ENCODE measurements at places on chromosomes 2 and 18. TPM values are rescaled to one million over a fixed set of nuclear protein-coding genes. Genes with fewer than 3 reads are reported as not detected.

DNA sequence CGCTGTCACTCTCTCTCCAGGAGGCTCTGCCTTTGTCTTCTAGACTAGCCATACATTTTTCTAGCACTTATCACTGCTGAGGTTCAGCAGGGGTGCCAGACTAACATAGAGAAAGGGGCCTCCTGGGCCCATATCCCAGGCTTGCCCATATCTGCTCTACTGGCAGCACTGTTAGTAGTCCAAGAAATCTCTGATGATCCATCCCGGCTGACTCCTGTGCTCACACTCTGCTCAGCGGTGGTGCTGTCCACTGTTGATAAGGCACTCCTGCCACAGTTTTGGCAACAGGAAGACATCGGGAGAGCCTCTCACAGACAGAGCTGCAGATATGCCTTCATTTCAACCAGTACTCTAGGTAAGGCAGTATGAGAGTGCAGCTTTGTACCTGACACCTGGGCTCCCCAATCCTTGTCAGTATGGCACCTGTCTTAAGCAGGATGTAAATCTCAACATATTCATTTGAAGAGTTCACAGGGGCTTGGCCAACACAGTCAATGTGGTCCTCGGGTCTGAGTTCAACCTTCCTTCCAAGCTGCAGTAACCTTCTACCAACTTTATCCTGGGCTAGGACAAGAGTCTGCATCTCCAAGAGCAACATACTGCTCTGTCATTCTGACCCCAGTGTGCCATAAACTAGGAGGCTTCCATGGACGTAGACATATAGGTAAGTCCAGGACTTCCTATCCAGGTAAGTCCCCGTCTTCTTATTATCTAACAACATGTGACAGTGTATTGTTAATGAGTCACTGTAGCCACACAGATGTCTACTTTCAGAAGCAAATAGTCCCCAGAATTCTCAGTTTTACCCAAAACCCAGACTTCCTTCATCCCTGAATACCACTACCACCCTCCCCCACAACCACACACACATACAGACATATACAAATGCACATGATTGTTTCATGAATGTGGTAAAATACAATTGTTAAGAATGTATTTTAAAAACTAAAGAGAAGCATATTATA is 16.2 kb downstream of the KLF7 start:
- DNase-seq, result no peak

DNA sequence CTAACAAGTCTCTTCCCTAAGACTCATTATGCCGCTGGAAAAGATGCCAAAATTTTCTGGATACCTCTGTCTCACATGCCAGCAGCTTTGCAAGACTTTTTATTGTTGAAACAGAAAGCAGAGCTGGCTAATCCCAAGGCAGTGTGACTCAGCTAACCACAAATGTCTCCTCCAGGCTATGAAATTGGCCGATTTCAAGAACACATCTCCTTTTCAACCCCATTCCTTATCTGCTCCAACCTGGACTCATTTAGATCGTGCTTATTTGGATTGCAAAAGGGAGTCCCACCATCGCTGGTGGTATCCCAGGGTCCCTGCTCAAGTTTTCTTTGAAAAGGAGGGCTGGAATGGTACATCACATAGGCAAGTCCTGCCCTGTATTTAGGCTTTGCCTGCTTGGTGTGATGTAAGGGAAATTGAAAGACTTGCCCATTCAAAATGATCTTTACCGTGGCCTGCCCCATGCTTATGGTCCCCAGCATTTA is 26.3 kb downstream of the DHRS9 start:
- DNase-seq, result peak; percentile 64

GRCh38 chr2:14628901-14629300 is 3.6 kb upstream of the LRATD1 start:
- DNase-seq, result no peak

DNA sequence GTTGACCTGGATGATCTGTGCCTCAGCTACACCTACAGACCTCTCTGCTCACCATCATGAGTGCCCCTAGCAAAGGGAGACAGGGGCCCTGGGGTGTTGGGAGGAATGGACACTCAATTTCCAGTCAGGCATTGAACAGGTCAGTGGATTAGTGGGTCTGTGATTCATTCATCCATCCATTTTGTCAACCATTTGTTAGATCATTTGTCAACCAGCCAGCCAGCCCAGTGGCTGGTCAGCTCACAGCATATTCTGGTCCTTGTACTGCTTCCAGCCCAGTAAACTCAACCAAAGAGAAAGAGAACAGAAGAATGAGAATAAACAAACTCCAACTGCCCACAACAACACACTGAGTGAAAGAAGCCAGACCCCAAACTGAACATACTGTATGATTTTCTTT is 4.6 kb upstream of the KLF11 start:
- DNase-seq, result no peak

DNA sequence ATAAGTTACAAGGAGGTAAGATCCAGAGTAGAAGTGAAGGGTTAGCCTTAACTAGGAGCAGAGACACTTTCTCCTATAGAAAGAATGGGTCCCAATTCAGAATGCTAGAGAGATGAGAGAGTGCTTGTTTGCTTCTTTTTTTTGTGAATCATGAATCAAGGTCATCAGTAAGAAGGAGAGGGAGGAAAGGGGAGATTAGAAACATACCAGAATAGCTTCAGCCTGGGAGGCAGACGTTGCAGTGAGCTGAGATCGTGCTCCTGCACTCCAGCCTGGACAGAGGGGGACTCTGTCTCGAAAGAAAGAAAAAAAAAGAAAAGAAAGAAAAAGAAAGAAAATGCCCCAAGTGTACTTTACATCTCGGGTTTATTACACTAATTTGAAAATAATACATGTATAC is 55.8 kb upstream of the SLC35F5 start:
- DNase-seq, result no peak

GRCh38 chr2:219662566-219662965 is 35.1 kb downstream of the SLC4A3 start:
- DNase-seq, result no peak

- no peak for DNase-seq
Measured at GRCh38 chr18:57466745-57467409, 31.7 kb downstream of the ONECUT2 start.

DNA sequence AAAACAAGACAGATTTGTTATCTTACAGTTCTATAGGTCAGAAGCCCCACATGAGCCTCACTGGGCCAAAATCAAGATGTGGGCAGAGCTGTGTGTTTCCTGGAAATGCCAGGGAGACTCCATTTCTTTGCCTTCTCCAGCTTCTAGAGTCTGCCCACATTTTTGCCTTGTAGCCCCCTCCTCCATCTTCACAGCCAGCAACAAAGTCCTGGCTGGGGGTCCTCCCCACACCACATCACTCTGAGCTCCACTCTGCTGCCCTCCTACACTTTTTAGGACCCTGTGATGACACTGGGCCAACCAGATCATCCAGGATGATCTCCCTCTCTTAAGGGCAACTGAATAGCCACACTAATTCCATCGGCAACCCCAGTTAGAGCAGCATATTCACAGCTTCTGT is 34.3 kb downstream of the ASB1 start:
- no peak for DNase-seq

- DNase-seq, result no peak
Measured at GRCh38 chr2:227849906-227850305, 21.5 kb upstream of the DAW1 start.

- no peak for DNase-seq
Measured at GRCh38 chr18:11665587-11665986, 23.5 kb upstream of the GNAL start.

DNA sequence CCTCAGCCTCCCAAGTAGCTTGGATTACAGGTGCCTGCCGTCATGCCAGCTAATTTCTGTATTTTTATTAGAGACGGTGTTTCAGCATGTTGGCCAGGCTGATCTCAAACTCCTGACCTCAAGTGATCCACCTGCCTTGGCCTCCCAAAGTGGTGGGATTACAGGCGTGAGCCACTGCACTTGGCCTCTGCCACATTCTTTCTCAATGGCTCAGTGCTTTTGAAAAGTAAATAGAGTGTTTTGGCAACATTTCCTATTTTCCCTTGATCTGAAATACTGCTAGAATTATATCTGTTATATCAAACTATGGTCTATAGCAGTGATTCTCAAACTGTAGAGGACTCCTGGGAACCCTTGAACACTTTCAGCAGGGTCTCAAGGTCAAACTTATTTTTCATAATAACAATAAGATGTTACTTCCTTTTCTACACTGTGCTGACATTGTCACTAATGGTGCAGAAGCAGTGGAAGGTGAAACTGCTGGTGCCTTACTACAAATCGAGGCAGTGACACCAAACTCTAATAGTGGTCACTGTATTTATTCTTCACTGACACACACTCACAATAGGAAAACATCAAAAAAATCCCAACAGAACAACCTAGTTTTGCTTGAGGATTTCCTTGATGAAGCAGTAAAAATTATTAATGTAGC is 10.6 kb downstream of the DAW1 start:
- no peak for DNase-seq

GRCh38 chr2:101740555-101740964 is 43.1 kb downstream of the MAP4K4 start:
- DNase-seq, result peak; percentile 42

DNA sequence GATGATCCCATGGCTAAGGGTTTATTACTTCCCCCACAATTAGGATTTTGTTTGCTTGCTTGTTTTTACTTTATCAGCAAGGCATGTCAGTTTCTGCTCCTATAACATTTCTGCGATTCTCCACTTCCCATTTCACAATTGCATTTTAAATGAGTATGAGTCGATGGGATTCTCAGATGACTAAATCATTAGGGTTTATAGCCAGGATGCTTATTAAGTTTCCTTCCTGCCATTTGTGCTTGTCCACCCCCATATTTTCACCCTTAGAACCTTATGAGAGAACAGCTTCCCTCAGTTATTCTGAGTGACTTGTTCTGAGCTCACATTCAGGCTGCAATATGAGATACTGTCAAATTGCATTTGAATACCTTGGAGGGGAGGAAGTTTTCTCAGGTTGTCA is 37.9 kb upstream of the C1GALT1C1L start:
- no peak for DNase-seq

DNA sequence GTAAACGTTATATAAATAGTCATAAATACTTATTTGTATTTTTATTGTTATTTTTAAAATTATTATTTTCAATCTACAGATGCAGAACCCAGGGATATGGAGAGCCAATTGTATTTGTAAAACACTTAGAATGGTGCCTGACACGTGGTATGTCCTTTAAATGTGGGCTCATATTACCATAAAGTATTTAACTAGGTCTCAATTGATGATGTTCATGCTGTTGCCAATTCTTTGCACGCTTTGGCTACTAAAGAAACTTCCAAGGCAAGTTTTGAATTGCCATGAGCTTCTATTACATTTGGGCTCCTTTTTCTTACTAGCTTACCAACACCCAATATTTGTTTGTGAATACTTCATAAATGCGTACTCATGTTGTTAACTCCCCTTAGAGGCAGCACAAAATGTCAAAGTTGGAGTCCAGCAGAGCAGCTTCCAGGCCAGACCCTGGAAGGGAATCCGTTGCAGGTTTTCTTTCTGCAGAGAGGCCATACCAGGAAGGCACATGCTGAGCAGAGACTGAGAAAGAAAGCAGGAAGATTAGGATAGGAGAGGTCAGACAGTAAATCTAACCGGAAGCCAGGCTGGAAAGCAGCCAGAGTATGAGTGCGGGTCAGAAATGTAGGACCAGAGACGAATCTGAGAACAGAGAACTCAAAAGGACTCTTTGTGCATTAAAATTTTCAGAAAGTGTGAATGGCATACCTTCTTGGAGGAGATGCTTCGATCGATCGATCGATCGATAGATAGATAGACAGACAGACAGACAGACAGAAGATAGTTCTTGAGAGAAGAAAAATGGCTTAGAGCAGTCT is 4.2 kb upstream of the NOSTRIN start:
- no peak for DNase-seq

DNA sequence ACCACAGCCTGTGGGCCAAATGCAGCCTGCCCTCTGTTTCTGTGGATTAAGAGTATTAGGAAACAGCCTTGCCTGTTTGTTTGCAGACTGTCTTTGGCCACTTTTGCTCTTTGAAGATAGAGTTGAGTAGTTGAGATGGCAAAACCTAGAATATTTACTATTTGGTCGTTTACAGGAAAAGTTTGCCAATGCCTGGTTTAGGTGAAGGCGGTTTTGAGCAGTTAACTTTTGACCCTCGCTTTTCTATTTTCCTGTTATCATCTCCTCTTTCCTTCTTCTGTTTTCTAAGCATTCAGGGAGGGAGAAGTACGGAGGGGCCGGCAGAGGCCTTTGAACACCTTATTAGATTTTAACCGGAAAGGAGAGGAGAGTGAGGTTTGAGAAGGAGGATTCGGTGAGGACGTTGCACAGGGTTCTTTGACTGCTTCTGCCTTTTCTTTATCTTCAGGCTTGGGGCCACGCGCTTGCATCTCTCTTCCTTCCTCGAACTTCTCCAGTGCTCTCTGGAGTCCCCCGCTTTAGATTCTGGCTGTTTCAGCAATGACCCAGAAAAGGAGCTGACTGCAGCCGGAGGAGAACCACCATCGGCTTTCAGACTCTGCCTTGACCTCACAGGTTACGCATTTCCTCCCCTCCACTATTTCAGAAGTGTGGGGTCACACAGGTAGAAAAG is 39.2 kb downstream of the IL1R2 start:
- DNase-seq, result no peak

DNA sequence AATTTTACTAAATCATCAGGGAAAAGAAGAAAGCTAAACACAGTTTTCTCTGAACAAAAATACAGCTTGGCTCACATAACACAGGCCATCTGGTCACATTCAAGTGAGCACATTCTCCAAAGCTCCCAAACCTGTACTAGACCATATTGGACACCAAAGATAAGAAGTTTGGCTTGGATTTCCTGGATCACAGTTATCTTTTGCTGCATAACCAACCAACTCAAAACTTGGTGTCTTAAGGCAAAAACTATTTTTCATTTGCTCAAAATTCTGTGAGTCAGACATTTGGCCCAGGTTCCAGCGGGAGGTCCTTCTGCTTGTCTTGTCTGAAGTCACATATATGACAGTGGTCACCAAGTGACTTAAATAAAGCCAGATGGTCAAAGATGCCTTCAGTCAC is 83.2 kb downstream of the GYPC start:
- no peak for DNase-seq

DNA sequence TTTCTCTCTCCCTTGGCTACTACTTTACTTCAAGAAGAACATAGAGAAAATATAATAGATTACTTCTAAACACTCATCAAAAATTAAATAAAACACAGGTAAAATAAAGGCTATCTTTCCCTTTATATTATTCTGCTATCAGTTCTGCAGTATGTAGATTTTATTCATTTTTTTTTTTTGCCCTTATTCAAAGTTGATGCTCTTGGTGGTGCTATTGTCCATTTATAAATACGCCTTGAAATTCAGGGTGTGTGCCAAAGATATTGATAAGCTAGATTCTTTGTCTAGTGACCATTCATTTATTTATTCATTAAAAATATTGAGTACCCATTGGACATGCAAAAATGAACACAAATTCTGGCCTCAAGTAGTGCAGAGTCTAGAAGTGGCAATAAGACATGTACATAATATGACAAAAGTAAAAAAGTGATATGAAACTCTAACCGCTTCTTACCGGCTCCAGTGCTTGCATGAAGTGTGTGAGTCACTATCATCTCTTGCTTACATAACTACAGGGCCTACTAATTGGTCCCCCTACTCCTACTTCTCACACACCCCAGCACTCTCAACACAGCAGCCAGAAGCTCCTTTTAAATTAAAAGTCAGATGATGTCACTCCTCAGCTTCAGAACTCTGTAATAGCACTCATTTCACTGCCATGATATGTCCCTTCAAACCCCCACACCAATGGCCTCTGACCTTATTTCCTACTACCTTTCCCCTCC is 208.3 kb upstream of the FANCL start:
- peak; percentile 64 for DNase-seq

GRCh38 chr2:68416081-68416675 is 50.9 kb downstream of the FBXO48 start:
- no peak for DNase-seq

Gene HJURP
- not detected for polyA plus RNA-seq

Gene GPR35
- polyA plus RNA-seq, result 30.6 TPM

Gene ASTL
- 0.71 TPM for polyA plus RNA-seq

Gene KLHL14
- polyA plus RNA-seq, result 0.08 TPM

Gene GYPC
- 20.0 TPM for polyA plus RNA-seq

Gene UGT1A6
- not detected for polyA plus RNA-seq

Gene CHN1
- not detected for polyA plus RNA-seq
